ENCODE measurements at places on chromosomes 3 and 15.

DNA sequence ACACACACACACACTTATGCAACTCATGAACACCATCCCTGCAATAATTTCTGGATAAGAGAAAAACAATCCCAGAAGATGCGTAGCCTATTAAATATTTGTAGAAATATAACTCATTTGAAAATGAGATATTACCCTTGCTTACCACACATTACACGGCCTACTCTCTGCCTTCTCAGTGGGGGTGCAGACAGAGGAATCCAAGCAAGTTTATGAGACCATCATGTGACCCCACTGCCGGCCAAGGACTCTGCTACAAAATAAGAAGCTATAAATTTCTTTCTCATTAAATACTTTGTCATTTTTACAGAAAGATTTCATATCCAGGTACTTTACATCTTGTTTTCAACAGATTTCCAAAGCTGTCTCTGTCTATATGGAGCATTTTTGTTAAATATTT lies 286.3 kb downstream of the ZNF385D start:
- no peak for DNase-seq

GRCh38 chr3:172752651-172753050 lies 2.1 kb downstream of the ECT2 start:
- no peak for DNase-seq

- DNase-seq: no peak
Measured at GRCh38 chr15:101852356-101852755, 40.4 kb downstream of the OR4F15 start.

DNA sequence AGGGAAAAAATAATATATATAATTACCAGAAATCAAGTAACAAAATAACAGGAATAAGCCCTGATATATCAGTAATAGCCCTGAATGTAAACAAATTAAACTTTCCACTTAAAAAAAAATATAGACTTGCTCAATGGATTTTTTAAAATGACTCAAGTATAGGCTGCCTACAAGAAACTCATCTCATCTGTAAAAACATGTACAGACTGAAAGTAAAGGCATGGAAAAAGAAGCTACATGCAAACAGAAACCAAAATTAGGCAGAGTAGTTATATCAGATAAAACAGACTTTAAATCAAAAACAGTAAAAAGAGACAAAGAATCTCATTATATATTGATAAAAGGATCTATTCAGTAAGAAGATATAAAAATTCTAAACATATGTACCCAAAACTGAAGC lies 82.4 kb upstream of the STT3B start:
- DNase-seq: no peak

- DNase-seq: no peak
Measured at GRCh38 chr3:172643506-172644179, 67.2 kb downstream of the NCEH1 start.

- DNase-seq: no peak
Measured at GRCh38 chr3:126781889-126782491, 78.0 kb downstream of the CHCHD6 start.

- DNase-seq: no peak
Measured at GRCh38 chr3:29430558-29430971, 149.7 kb downstream of the RBMS3 start.

DNA sequence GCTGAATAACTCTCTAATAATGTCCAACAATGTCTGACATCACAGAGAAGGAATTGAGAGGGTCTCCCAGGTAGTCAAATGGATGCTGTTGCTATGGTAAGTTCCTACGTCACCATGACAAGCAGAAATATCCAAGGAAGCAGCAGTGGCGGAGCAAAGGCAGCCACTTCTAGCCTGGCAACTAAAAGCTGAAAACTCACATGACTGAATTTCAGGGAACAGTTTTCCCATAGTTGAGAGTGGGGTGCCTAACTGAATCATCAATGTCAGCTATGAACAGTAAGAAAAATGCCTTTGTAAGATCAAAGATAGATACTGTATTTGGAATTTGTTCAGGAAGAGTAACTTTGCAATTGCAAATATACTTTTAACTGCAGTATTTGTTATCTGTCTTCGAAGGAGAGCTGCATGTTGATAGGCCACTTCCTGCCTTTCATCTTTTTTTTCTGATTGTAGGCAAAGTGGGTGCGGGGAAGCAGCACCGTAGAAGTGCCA lies 161.7 kb downstream of the BBX start:
- DNase-seq: peak; percentile 24

- DNase-seq: no peak
Measured at GRCh38 chr3:190517687-190518086, 3.8 kb downstream of the IL1RAP start.

GRCh38 chr15:92162657-92163056 lies 231.0 kb upstream of the ST8SIA2 start:
- DNase-seq: no peak

DNA sequence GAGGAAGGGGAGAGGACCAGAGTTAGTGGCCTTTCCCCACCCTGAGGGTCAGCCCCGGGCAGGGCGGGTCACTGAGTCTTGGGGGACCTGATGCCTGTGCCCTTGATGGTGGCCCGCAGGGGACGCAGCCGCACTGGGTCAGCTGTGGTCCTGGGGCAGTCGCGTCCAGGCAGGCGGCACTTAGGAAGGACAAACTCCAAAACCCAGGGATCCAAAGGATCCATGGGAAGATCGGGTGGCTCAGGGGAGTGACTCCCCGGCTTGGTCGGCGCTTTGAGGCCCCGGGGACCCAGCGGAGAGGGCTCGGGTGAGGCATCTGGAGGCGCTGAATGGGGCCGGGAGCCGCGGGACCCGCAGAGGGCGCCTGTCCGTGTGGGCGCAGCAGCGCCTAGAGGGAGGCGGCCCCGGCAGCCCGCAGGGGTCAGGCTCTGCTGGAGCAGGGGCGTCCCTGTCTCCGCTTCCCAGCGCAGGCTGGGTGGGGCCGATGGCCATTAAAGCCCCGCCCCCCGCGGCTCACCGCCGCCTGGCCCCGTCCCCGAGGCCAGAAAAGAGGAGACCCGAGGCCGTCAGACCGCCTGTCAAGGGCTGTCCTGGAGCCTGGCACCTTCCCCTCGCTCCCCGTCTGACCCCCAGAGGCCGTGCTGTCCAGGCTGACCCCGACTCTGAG lies 17.5 kb downstream of the CIDEC start:
- DNase-seq: peak; percentile 15

DNA sequence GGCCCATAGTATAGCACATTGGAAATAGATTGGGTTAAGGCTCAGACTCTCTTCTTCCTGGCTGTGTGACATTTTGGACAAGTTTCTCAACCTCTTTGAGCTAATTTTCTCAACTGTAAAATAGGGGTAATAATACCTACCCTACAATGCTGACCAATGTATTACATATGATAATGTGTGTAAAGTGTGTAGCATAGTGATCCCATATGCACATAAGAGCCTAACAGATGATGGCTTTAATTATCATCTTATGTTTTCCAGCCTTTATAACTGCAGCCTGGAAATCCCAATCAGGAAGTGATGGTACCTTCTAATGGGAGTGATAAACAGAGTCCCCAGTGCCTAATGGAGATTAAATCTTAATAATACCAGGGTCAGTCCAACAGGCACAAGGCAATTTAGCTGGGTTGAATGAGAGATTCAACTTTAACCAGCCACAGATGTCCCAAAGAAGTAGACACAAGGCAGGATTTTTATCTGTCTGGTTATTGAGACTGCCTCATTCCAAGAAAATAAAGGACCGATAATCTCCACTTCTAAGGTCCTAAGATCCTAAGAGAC lies 12.0 kb downstream of the ADAMTS9 start:
- DNase-seq: no peak

DNA sequence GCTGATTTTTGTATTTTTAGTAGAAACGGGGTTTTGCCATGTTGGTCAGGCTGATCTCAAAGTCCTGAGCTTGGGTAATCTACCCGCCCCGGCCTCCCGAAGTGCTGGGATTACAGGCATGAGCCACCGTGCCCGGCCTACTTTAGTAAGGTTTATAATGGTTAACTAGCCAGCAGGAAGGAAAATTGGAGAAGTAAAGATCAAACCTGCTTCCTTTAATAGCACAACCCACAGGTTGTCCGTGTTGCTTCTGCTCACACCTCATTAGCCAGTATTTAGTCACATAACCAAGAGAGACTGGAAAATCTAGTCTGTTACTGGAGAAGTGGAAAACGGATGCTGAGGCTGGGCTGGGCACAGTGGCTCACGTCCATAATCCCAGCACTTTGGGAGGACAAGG lies 51.9 kb upstream of the TBL1XR1 start:
- no peak for DNase-seq

GRCh38 chr3:49170744-49171118 lies 667 bp upstream of the KLHDC8B start:
- DNase-seq: no peak

All from CD4-positive, alpha-beta T cell treated with Interleukin-2 at 100 ng/mL for 4 hours (primary cell).